ENCODE measurements at places on chromosomes 3 and 15. TPM values are rescaled to one million over a fixed set of nuclear protein-coding genes. Genes with fewer than 3 reads are reported as not detected.

DNA sequence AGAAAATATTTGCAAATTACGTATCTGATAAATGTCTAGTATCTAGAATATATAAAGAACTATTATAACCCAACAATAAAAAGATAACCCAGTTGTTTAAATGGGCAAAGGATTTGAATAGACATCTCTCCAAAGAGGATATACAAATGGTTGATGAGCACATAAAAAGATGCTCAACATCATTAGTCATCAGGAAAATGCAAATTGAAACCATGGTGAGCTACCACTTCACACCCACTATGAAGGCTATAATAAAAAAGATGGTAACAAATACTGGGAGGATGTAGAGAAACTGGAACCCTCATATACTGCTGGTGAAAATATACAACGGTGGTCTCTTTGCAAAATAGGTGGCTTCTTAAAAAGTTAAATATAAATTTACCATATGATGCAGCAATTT lies 28.0 kb downstream of the RAD51 start:
- no peaks in the 10 kb centered on the region for H3K27me3 ChIP-seq
- no peak overlapping the region for H3K27ac ChIP-seq
- H3K4me3 ChIP-seq = no peak overlapping the region
- H3K4me1 ChIP-seq = peaks cover 14% of the 10 kb centered on the region
- no peak for DNase-seq

GRCh38 chr3:127369356-127369935 lies 81.6 kb upstream of the PRR20G start:
- no peak for DNase-seq
- no peak overlapping the region for H3K4me3 ChIP-seq
- no peak overlapping the region for H3K27ac ChIP-seq
- H3K36me3 ChIP-seq = no peaks in the 10 kb centered on the region

DNA sequence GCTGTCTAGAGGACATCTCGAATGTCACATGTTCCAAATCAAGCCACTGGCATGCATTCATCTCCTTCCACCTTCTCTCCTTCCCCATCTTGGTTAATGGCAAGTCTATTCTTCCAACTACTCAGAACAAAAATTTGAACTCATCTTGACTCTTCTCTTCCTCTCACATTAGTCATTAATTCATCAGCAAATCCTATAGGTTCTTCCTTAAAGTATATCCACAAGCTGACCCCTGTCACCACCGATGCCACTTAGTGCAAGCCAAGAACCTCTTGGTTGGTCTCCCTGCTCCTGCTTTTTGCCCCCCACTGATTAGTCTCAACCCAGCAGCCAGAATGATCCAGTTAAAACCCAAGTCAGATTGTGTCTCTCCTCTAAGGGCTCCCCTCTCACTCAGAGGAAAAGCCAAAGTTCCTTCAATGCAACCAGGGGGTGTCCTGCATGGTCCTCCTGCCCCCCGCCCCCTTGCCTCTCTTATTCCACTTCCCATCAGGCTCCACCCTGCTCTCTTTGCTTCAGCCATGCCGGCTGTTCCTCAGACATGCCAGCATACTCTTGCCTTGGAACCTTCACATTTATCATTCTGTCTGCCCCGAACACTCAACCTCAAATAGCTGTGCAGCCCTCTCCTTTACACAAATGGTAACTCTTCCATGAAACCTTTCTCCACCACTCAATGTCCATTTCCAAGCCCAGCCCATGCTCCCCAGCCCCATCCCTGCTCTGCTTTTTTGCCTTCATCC lies 1.0 kb upstream of the GALNT15 start:
- peaks cover 19% of the 10 kb centered on the region for H3K27me3 ChIP-seq
- H3K4me1 ChIP-seq = no peaks in the 10 kb centered on the region
- no peaks in the 10 kb centered on the region for H3K36me3 ChIP-seq
- DNase-seq = no peak

GOLGA6L4 gene
- total RNA-seq = 1.8 TPM

DUOXA2 gene
- total RNA-seq = not detected
